ENCODE measurements at places on chromosomes 2 and 18. TPM values are rescaled to one million over a fixed set of nuclear protein-coding genes. Genes with fewer than 3 reads are reported as not detected.

- no peak for DNase-seq
Measured at GRCh38 chr18:73880387-73880786, 267.2 kb downstream of the FBXO15 start.

Gene PPP4R1
- total RNA-seq, result 76.7 TPM

DNA sequence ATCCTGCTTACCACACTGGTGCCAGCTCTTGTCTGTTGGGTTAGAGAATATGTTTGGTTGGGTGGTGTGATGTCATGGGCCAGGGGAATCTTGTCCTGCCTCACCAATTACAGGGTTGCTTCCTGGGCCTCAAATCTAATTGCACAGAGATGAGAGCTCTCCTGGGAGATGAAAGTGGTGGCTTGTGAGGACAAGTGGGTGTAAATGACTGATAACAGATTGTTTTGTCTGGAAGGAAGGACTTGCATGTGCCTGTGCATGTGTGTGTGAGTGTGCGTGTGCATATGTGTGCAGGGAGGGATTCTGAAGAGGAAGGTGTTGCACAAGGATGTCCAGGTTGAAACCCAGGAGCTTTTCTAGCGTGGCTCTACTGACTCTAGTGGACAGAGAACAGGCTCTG, 271.9 kb downstream of the LOXHD1 start:
- DNase-seq, result no peak

- DNase-seq, result no peak
Measured at GRCh38 chr2:207121784-207122183, 44.0 kb downstream of the KLF7 start.

Gene SH3BP4
- 45.8 TPM for total RNA-seq

- DNase-seq, result no peak
Measured at GRCh38 chr2:196993617-196994016, 67.1 kb upstream of the PGAP1 start.

- DNase-seq, result no peak
Measured at GRCh38 chr18:69383186-69383585, 17.5 kb upstream of the DOK6 start.

Gene POTEI
- 0.07 TPM for total RNA-seq

Gene SERPINB13
- not detected for total RNA-seq

DNA sequence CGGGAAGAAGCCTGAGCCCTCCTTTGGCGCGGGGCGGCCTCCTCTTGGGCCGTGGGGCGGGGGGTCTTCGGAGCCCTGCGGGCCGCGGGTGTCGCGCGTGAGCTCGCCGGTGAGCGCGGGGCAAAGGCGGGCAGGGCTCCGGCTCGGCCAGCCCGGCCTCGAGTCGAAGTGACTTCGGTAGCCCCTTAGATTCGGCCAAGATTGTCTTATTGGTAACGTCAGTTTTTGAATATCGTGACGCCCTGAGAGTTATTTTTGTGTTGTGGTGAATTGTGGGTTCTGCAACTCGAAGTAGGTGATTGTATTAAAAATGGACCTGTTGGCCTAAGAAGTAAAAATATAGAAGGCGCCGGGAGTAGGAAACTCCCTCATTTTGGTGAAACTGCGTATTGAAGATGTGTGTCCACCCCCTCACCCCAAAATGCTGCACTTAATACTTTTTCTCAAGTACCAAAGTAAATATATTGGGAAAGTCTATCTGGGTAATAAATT, 669 bp downstream of the MARCHF7 start:
- no peak for DNase-seq

DNA sequence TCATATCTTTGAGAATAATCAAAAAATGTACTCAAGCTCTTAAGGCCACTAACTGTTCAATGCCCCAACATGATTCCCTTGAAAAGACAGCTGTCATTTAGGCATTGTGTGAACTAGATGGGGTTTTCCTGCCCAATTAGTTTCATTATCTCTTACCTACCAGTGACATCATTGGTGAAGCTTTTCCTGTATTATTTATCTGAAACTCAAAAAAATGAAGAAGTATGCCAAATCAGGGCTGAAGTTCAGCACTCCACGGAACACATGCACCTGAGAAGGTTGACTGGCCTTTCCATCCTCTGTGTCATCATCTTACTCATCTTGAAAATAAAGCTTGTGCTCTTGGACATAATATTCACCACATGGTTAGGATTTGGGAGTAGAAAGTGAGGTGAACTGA, 126.4 kb downstream of the TXNL1 start:
- no peak for DNase-seq

DNA sequence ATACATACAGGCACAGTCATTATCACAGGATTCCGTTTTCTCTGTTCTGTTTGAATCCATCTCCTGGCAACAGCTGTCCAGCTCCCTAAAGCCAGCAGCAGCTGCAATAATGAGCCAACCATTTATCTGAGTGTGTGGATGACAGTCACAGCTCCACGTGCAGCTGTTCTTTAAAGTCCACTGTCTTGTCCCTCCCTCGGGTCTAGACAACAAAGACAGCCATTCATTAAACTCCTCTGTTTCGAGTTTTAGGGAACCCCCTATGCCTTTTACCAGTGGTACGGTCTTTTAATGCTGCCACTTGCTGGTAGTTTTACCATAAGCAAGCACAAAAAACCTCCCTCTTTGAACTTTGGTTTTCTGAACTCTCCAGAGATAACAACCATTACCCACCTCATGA, 16.0 kb upstream of the MSGN1 start:
- no peak for DNase-seq

DNA sequence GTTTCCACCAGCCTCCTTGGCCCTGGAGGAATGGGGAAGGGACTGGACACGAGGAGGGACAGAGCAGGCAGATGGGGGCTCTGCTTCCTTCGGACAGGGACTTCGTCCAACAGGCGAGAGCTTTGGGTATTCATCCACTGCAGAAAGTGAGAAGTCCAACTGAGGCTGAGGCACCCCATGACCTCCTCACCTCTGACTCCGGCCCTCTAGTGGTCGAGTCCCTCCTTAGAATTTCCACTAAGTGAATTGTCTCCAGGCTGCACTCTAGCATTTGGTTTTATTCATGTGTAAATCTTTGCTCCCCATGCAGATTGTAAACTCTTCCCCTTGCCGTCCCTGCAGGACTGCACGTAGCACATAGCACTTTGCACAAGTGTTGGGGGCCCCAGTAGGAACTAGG, 75.6 kb downstream of the TMEM247 start:
- DNase-seq, result peak; percentile 65

Gene CHRNG
- total RNA-seq, result not detected

All from H7 (cell line).